ENCODE measurements at places on chromosomes 7 and 10. TPM values are rescaled to one million over a fixed set of nuclear protein-coding genes. Genes with fewer than 3 reads are reported as not detected.

- DNase-seq = peak; percentile 73
Measured at GRCh38 chr7:132771301-132771730, 195.0 kb upstream of the PLXNA4 start.

DNA sequence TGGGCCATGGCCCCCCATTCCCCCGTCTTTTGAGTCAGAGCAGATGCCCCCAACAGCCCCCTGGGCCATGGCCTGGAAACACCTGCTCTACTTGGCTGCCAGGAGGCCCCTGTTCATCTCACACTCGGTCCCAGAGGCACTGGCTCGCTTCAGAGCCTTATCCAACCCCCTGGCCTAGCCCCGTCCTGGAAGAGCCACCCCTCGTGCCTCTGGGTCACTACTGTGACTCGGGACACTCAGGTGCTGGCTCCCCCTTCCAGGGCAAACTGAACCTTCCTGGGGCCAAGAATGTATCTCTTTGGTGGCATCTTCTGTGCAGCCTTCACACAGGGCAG lies 7.0 kb downstream of the POLR2J start:
- DNase-seq = no peak

DNA sequence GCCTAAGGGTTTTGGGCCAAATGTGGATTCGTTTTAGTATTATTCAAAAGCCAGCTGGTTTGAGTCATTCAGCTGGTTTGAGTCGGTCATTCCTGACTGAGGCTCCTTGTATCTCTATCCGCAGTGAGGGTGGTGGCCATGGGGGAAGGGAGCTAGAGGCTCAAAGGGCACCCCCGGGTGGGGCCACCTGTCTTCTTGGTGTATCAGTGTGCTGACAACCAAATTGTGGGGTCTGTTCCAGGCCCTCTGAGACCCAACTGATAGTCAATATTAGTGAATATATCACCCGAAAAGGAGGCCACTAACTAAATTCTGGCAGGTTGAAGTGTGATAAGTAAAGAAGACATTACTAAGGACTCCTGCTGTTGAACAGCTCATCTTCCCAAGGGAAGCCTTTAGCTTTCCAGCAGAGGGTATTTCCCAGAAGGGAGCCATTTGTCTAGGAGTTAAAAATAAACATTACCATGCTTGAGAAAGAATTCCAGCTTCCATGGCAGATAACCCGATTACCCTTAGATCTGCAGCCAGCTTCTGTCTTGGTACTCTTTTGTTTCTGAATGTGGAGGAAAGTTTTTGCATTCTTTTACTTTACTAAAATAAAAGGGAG lies 29.9 kb upstream of the DDX50 start:
- no peak for DNase-seq

- peak; percentile 68 for DNase-seq
Measured at GRCh38 chr7:95330204-95330960, 6.0 kb upstream of the PON1 start.

NAPEPLD gene
- total RNA-seq = 10.1 TPM

- peak; percentile 86 for DNase-seq
Measured at GRCh38 chr7:2680792-2681490, 7.1 kb upstream of the AMZ1 start.

GRCh38 chr10:50908366-50908765 lies 22.9 kb upstream of the A1CF start:
- no peak for DNase-seq

ARHGEF35 gene
- 3.5 TPM for total RNA-seq

DNA sequence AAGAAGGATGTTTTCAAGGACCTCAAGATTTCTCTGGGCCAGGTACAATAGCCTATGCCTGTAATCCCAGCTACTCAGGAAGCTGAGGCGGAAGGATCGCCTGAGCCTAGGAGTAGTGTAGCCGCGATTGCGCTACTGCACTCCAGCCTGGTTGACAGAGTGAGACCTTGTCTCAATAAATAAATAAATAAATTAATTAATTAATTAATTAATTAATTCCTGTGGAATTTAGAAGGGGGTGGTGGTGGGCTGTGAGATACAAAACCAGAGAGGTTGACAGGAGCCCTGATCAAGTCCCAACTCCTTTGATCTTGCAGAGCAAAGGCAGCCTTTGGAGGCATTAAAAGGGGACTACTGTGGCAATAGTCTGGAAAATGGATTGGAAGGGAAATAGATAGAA lies 39.3 kb upstream of the NRF1 start:
- DNase-seq = no peak

GRCh38 chr7:83429493-83429892 lies 219.4 kb downstream of the SEMA3E start:
- DNase-seq = no peak

ZP3 gene
- 7.4 TPM for total RNA-seq

PCDH15 gene
- not detected for total RNA-seq

LRRC18 gene
- not detected for total RNA-seq

PLXDC2 gene
- total RNA-seq = not detected

DNA sequence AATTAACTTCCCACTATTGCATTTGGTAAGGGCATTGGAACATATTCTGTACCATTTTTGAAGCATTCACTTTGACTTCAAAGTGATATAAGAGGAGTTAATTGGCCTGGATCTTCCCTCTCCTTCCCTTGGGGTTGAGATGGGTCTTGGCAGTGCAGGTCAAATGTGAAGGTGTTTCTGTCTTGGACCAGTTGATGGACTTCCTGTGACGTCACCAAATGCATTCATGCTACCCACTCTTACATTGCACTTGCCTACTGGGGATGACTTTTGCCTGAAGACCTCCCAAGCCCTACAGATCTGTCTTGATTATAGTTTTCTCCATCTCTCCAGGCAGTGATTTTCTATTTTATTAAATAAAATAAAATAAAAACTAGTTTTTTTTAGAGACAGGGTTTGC lies 221.5 kb downstream of the BUB3 start:
- no peak for DNase-seq

- no peak for DNase-seq
Measured at GRCh38 chr7:140568021-140568813, 72.4 kb downstream of the DENND2A start.

DNA sequence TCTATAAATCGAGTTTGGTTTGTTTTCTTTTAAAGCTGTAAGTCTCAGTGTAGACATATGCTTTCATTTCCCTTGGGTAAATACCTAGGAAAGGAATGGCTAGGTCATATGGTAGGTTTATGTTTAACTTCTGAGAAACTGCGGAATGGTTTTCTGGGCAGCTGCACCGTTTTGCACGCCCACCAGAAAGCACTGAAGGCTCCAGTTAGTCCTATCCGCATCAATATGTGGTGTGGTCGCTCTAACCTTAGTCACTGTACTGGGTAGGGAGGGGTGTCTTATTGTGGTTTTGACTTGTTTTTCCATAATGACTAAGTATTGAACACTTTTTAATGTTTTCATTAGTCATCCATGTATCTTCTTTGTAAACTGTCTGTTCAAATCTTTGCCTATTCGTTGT lies 279.5 kb upstream of the AKR1E2 start:
- DNase-seq = peak; percentile 62

GRCh38 chr10:51894771-51895578 lies 195.6 kb upstream of the CSTF2T start:
- DNase-seq = no peak

- no peak for DNase-seq
Measured at GRCh38 chr7:134823400-134823799, 44.0 kb downstream of the CALD1 start.

DKK1 gene
- total RNA-seq = not detected

- no peak for DNase-seq
Measured at GRCh38 chr7:27224983-27225934, 17.3 kb upstream of the EVX1 start.

IGFBP1 gene
- total RNA-seq = not detected

- no peak for DNase-seq
Measured at GRCh38 chr10:71133710-71134686, 78.4 kb upstream of the UNC5B start.

- no peak for DNase-seq
Measured at GRCh38 chr10:68082872-68083271, 7.8 kb upstream of the HERC4 start.

- DNase-seq = no peak
Measured at GRCh38 chr10:3655528-3655927, 129.5 kb downstream of the KLF6 start.

DNA sequence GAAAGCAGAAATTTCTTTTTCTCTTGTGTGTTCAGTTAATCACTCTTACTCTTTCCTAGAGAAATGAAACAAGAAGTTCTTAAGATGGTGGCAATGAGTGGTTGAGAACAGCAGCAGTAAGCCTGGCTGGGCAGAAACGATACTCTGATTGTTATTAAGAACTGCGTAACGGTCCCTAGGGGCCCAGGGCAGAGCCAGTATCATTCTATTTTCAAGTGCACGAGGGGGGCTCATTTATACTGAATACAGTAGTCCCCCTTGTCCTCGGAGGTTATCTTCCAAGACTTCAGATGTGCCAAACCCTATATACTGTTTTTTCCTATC lies 64.9 kb downstream of the EEPD1 start:
- no peak for DNase-seq

DNA sequence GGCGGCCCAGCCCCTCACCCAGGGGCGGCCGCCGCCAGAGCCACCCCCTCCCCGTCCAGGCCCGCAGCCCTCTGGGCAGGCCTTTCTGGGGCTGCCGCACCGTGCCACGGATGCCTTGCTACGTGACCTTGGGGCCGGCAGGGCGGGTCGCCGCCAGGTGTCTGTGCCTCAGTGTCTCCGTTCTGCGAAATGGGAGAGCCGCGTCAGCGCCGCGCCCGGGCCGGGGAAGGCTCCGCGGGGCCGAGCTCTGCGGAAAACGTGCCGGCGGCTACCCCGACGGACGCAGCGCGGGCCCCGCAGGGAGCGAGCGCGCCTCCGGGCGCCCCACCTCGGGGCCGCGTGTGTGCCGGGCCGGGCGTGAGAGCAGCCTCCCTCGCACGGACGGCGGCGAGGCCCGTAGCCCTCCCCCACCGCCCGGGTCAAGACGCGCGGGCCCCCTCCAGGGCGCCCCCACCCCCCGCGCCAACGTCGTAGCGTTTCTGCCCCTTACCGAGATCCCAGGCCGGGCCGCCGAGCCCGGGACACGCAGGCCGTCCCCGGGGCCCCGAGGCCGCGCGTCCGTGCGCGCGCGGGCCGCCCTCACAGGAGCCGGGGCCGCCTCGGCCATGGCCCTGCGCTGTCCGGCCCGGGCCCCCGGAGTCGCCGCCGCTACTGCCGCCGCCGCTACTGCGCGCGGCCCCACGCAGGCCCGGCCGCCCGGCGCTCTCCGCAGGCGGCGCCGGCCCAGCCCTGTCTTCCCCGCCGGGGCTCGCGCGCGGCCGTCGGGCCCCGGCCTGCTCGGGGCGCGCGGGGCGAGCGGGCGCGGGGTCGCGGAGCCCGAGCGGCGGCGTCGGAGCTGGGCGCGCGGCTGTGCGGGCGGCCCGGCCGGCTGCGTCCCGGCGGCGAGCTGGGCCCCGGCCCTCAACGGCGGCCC lies 1.1 kb downstream of the ZNF777 start:
- DNase-seq = peak; percentile 70

OR9A2 gene
- total RNA-seq = not detected

- no peak for DNase-seq
Measured at GRCh38 chr7:127652333-127653248, 597 bp downstream of the SND1 start.

GRCh38 chr10:50605269-50605950 lies 18.3 kb downstream of the SGMS1 start:
- no peak for DNase-seq

DNA sequence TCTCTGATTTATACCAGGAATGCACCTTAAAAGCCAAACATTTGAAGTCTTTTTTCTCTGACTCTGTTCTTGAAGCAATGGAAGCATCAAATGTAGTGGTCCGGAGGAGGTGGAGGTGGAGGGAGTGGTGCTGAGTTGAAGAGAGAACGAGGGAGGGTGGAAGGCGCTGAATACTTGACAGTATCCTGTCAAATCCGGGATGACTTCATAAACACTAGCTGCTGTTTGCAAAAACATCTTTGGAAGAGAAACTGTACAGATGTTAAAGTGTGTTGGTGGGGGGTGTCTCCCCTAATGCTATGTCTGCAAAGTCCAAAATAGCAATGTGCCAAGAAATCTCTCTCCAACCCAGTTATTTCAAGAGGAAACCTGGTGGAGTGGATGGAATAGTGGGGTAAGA lies 328.5 kb upstream of the AUTS2 start:
- no peak for DNase-seq

DNA sequence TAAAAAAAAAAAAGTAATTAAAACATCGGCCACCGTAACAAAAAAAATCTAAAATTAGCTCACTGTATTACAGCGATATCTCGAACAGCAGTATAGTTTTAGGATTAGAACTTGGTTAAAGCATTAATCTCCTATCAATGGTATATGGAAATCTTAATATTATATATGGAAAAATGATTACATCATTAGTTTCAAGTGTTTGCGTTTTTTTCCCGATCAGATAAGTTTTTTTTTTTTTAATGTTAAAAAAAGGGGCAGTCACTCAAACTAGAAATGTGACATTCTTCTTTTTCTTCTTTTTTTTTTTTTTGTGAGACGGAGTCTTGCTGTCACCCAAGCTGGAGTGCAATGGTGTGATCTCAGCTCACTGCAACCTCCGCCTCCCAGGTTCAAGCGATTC lies 7.4 kb downstream of the IDI1 start:
- DNase-seq = no peak

DNA sequence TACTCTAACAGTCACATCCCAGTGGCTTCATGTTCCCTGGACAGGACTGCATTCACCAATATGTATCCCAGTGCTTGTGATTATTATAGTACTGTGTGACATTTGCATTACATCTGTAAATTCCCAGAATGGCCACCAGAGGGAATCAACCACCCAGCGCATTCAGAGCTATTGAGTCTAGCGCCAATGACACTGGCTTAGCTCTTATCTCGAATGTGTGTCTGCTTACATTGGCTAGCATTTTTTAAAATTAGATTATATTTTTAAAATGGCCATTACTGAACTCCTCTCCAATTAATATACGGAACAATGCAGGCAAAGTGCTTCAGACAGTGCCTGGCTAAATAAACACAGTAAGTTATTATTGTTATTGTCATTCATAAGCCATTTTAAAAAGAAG lies 36.3 kb downstream of the TRIL start:
- peak; percentile 75 for DNase-seq

PPP1R3A gene
- not detected for total RNA-seq

DNA sequence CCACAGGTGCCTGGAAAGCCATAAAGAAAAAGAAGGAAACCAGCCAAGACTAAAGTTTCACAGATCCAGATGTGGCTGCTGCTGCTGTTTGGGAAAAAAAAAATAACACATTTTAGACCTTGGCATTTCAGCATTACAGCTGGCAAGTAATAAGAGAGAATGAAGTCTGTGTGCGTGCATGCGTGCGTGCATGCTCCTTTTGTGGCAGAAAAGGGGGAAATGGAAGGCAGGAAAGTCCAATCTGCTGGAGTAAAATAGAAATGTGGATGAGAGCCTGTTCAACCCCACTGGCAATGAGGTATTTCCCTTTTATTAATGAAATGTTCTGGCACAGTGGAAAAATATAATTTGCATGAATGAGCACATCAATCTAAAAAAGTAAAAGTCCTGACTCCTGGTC lies 137.0 kb upstream of the SEMA3A start:
- no peak for DNase-seq

GRCh38 chr7:2845034-2845592 lies 1.0 kb upstream of the GNA12 start:
- DNase-seq = no peak

WNT8B gene
- 0.43 TPM for total RNA-seq

DNA sequence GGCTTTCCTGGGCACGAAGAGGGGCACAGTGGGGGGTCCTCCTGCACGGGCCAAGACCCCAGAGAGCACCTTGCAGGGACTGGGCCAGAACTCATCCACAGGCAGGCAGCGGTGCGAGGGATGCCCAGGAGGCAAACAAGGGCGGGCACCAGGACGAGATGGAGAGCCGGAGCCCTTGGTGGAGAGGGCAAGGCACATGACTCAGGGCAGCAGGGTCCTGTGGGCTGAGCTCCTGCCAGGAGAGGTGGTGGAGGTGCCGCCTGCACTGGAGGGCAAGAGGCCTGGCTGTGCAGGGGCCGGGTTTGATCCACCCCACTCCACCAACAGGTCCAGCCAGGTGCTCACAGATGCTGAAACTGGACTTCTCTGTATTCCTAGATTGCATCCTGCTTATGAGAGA lies 170.9 kb downstream of the TCERG1L start:
- no peak for DNase-seq

Data from activated CD4-positive, alpha-beta T cell treated with anti-CD3 and anti-CD28 coated beads, Interleukin-2, amount 10 ng/mL, durations not matched to agents 24 days and 14 days (primary cell).